CMK (cell line): ENCODE measurements at places on chromosomes 7 and 10.

DNA sequence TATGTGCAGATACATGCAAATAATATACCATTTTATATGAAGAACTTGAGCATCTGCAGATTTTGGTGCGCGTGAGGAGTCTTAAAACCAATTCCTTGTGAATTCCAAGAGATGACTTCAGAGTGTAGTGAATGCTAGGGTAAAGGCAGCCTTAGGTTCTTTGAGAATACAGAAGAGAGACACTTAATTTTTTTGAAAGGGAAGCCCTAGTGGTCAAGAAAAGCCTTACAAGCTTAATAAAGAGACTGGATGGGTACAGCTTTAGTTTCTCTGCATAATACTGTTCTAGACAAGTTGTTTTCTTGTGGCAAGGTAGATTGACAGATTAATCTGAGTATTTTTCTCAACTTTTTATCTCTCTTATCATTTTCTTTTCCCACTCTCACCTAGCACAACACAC is 636.5 kb downstream of the DNAJB9 start:
- no peak for DNase-seq

DNA sequence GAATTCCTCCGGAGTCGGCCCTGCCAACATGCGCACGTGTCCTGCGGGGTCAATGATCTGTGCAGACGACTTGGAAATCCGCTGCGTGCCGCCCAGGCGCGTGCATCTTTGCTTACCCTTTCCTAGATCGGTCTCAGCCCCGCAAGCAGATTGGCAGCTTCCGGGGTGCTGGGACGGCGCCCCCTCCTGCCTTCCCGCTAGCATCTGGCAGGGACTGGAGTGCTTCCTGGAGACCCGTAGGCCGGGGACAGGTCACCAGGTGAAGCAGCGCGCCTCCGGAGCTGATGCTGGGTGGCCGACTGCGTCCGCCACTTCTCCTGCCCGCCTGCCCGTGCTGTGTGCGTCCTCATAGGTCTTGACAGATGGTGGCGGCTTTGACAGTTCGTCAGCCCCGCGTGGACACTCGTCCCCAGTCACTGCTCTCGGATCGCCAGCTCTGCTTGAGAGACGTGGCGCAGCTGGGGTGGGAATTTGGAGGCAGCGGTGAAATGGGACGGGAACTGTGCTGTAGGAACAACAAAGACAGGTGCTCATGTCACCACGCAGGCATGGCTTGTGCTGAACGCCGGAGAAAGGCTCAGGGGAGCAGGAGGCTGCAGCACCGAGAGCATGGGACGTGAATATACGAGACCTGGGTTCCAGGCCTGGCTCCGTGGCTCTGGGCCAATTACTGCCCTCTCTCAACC is 21.9 kb upstream of the KCNK18 start:
- DNase-seq, result no peak

DNA sequence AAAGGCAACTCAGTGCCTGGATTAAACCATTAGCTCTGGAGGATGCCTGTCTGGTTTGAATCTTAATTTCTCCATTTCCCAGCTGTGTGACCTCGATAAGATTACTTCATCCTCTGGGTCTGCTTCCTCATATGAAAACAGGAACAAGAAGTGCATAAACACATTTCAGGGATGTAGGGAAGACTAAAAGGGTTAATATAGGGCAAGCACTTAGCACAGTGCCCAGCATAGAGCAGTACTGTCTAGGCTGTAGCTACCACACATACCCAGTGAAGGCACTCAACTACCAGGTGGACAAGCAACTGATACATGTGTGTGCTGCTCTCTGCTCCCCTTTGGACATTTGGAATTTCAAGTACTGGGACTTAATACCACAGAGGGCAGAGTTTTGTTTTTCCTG is 85.4 kb downstream of the KCNMA1 start:
- no peak for DNase-seq

GRCh38 chr7:117839507-117839906 is 33.7 kb downstream of the CTTNBP2 start:
- DNase-seq, result no peak

- no peak for DNase-seq
Measured at GRCh38 chr7:27619492-27619891, 43.2 kb downstream of the HIBADH start.

DNA sequence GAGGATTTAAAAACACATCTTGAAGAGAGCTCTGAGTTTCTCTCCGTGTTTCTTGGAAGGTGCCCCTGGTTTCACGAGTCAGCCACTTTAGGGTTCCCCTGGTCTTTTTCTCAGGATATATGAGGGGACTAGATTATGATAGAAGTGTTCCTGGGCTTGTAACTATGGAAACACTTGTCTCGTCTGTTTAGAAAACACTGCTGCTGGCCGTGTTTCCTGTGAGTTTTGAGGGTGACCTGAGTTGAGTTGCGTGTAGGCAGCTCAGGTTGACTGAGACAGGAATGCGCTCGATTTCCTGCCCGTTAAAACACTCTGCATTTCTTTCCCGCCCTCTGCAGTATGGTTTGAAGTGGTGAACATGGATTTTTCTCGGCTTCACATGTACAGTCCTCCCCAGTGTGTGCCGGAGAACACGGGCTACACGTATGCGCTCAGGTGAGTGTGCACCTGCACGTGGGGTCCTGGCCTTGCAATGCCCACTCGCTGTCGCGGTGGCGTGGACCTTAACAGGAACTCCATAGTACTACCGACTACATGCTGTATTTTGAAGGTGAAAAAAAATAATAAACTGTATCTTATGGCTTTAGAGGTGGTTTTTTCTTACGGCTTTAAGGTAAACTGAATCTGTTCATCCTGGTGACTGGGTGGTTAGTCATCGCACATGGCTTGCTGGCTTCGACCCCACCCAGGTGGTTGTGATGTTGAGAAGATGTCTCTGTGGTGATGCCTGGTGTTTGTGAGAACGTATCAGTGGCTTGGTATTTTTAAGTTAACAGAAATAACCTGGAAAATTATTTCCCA is at the start of gene SUN1:
TSS of gene SUN1 (plus strand) at position 310 of the 801 bp plus-strand sequence. CDS start at position 359, 49 bp downstream.
- no peak for DNase-seq

GRCh38 chr10:86663576-86664339 is 4.6 kb upstream of the LDB3 start:
- DNase-seq, result no peak

DNA sequence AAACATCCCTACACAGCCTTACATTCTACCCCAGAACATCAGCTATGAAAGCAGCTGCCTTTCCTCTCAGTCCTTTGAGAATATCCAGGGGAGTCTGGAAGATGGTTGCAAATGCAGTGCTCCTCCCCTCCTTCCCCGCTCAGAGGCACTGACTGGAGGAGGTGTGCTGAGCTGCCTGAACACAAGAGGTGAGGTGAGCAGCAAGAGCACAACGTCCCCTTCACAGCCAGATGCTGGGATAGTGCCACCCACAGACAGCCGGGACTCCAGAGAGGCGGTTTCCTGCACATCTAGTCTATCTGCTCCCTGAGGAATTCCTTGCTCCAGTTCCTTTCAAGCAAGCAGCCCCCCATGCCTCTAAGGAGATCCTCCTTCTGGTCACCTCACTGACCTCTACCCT is 74.2 kb downstream of the EZH2 start:
- no peak for DNase-seq

GRCh38 chr10:74651565-74651964 is 174.8 kb upstream of the KAT6B start:
- no peak for DNase-seq

DNA sequence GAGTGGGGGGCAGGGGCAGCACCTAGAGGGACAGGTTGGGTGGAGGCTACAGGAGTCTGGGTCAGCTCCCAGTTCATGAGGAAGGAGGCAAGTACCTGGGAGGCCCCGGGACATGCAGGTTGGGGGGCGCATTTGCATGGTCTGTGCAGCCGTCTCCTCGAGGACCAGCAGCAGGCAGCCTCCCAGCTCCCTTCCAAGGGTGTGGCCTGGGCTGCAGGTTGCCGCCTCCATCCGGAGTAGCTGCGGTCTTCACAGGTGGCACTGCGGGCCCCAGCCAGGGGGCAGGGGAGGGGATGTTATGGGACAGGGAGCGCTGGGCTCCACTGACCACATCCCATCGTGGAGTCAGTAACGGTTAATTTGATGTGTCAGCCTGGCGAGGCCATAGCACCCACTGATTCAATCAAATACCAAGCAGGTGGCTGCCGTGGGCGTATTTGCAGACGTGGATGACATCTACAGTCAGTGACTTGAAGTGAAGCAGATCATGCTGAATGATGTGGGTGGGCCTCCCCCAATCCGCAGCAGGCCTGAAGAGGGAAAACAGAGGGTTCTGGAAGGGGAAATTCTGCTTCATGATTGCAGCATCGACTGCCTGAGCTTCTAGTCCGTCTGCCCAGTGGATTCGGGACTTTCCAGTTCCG is 81.6 kb downstream of the PRKAG2 start:
- DNase-seq, result no peak

DNA sequence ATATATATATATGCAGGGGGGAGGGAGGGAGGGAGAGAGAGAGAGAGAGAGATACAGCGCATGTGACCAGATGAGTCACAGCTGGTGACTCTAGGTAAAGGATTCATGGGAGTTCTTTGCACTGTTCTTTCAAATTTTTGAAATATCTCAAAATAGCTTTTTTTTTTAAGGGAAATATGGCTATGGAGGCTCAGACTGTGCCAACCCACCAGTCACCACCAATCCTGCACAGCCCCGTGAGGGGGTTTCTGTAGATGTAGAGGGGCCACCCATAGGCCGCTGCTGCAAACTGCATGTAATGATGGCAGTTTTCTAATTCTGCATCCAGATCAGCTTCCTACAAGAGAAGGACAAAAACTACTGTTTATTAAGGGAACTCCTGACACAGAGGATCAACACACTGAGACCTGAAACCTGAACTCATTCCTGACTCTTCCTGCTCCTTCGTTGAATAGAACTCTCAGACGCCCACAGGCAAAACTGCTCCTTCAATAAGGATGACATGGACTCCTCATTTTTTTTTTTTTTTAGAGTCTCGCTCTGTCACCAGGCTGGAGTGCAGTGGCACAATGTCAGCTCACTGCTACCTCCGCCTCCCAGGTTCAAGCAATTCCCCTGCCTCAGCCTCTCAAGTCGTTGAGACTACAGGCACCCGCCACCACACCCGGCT is 17.3 kb downstream of the DAGLB start:
- DNase-seq, result no peak

GRCh38 chr7:30176463-30177109 is 41.8 kb downstream of the MTURN start:
- DNase-seq, result no peak

- no peak for DNase-seq
Measured at GRCh38 chr10:81961451-81962184, 86.6 kb downstream of the NRG3 start.

GRCh38 chr10:48626986-48627731 is 22.3 kb upstream of the ARHGAP22 start:
- DNase-seq, result no peak

DNA sequence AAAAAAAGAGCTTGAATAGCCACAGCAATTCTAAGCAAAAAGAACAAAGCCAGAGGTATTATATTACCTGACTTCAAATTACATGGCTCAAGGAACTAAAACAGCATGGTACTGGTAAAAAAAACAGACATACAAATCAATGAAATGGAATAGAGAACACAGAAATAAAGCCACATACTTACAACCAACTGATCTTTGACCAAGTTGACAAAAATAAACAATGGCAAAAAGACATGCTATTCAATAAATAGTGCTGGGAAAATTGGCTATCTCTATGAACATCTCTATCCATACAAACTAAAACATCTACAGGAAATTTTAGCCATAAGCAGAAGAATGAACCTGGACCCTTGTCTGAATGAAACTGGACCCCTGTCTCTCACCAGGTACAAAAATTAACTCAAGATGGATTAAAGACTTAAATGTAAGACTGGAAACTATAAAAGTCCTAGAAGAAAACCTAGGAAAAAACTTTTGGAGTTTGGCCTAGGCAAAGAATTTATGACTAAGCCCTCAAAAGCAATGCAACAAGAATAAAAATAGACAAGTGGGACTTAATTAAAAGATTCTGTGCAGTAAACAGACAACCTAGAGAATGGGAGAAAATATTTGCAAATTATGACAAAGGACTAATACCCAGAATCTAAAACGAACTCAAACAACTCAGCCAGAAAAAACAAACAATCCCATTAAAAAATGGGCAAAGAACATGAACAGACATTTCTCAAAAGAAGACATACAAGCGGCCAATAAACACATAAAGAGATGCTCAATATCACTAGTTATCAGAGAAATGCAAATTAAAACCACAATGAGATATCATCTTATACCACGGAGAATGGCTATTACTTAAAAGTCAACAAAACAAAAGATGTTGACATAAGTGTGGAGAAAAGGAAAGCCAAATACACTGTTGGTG is 72.8 kb upstream of the DDC start:
- DNase-seq, result no peak

- DNase-seq, result no peak
Measured at GRCh38 chr7:84982199-84982598, 204.7 kb downstream of the SEMA3D start.

GRCh38 chr7:26850193-26850651 is 14.2 kb downstream of the SKAP2 start:
- no peak for DNase-seq

- no peak for DNase-seq
Measured at GRCh38 chr10:79905322-79906314, 43.3 kb downstream of the SFTPD start.

- DNase-seq, result no peak
Measured at GRCh38 chr7:14424675-14425074, 435.2 kb upstream of the ETV1 start.

GRCh38 chr7:100799037-100799896 is 28.1 kb downstream of the EPHB4 start:
- no peak for DNase-seq

DNA sequence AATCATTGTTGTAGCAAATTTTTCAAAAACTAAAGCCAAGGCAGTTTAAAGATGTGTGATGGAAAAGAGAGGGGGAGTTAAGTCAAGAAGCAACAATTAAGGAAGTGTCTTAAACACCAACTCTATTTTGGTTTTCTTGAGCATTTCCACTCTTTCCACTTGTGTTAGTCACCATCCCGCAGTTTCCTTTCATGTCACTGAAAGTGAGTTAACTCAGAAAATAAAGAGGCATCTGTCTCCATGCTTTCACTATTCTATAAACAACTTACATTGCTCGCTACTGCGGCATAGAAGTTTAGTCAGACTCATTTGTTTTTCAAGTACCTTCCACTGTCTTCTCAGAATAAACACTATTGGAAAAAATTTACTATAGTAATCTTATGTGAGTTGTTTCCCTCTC is 284.9 kb upstream of the SEMA3D start:
- no peak for DNase-seq

DNA sequence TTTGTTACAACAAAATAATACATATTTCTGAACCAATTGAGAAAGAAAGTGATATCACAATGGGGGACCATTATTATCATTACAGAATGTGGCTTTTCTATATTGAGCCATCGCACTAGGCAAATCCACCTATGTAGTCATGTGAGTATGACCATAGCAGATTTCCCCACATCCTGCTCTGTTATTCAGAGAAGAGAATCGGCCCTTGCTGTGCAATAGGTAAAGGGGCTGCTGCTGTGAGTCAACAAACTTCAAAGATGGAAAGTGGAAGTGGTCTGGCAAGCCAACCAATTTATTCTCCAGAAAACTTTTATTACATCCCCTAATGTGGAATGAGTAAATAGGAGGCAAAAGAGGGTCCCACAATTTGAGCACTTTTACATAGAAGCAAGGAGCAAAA is 573.4 kb downstream of the ETV1 start:
- DNase-seq, result no peak
